ENCODE measurements at places on chromosomes 5 and 9.

DNA sequence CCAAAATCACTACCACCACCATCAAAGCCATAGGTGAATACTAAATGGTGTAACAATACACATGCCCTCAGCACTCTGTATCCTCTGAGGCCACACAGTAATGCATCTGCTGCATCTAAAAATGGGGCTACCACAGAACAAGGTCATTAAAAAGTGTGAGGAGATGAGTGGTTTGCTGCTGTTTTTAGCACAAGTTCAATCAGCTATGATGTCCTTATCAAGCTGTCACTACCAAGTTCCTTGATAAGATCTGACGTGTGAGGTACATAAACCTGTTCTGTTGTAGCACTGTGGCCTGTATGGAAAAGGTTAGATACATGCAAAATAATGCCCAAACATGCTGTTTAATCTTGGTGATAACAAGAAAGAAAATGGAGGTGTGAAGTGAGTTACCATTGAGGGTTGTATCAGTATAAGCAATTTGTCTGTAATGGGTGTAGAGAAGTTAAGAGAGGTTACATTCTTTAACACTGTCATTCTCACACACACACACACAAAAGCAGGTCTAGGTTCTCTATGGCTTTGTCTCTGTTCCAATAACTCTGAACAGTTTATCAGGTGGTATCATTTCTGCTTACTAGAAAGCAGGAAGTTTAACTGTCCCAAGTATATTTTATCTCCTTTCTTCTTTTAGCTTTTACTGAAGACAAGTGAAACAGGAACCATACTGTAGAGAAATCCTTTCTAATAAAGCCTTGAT, 252.9 kb downstream of the CWC27 start:
- no peak for DNase-seq

GRCh38 chr9:4192450-4192849, 107.4 kb downstream of the GLIS3 start:
- no peak for DNase-seq

GRCh38 chr9:115191667-115192066, 73.7 kb upstream of the TNC start:
- DNase-seq: no peak

- no peak for DNase-seq
Measured at GRCh38 chr5:119309326-119309725, 46.5 kb upstream of the TNFAIP8 start.

GRCh38 chr9:135147474-135147805, 60.0 kb downstream of the OLFM1 start:
- no peak for DNase-seq

- DNase-seq: no peak
Measured at GRCh38 chr9:83153030-83153429, 90.1 kb upstream of the RASEF start.

- DNase-seq: no peak
Measured at GRCh38 chr9:136194540-136194939, 10.4 kb downstream of the LHX3 start.

DNA sequence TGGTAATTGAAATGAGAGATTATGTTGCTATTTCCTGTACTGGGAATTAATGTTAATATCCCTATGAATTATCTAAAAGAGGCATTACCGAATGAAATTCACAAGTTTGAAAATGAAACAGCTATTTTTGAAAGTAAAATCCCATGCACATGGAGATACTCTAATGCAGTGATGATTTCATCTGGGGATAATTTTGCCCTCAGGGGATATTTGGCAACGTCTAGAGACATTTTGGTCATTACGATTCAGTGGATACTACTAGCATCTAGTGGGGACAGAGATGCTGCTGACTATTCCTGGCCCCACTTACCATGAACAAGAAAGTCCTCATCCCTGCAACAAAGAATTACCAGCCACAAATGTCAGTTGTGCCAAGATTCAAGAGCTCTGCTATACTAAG, 500.9 kb downstream of the EFNA5 start:
- no peak for DNase-seq

- no peak for DNase-seq
Measured at GRCh38 chr5:38117784-38118479, 140.4 kb upstream of the EGFLAM start.

DNA sequence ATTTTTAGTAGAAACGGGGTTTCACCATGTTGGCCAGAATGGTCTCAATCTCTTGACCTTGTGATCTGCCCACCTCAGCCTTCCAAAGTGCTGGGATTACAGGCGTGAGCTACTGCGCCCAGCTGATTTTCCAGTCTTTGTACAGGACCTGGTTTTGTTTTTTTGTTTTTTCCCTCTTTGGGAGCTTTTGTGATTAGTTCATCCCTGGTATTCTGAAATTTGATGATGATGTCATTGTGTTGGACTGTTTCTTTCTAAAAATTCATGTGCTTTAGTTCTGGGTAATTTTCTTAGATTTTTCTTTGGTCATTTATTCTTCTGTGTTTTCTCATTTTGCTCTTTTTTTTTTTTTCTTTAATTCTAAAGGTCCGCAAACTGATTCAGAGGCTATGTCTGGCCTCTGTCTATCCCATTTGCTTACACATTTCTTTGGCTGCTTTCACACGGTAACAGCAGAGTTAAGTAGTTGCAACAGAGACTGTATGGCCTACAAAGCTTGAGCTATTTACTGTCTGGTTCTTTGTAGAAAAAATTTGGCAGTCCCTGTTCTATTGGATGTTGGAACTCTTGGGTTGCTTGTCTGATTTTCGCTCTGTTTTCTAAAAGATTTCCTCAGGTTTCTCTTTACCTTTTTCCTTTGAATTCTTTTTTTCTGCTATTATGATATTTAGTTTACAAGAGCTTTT, 24.8 kb downstream of the STX17 start:
- DNase-seq: no peak

GRCh38 chr5:82793808-82794419, 283.3 kb downstream of the TMEM167A start:
- no peak for DNase-seq

GRCh38 chr5:143436871-143437270, 33.4 kb upstream of the NR3C1 start:
- no peak for DNase-seq

DNA sequence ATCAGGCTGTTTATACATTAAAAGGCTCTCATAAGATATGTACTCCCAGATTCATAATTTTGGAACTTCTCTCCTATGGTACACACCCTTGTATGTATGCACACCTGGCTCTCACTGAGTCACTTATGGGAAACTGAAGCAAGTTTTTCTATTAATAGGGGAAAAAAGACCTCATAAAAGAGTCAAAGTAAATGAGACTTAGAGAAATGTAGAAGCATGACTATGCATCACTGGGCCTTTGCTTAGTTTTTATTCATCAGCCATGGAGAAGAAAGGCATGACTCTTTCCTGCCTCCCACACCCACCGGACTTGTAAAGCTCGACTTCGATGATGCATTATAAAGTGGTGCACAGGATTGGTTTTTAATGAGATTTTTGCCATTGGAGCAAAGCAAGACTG, 28.2 kb downstream of the MTAP start:
- no peak for DNase-seq

- DNase-seq: no peak
Measured at GRCh38 chr9:25648116-25648515, 30.1 kb downstream of the TUSC1 start.

GRCh38 chr9:4382722-4383317, 83.0 kb upstream of the GLIS3 start:
- no peak for DNase-seq

- no peak for DNase-seq
Measured at GRCh38 chr9:98933890-98934289, 9.8 kb upstream of the COL15A1 start.

Data from right forelimb (tissue), 1 donor.